A549 (cell line): ENCODE measurements at places on chromosomes 2 and 18.
A peak's percentile ranks its signal among the peaks of the same experiment; 100 is the strongest.

- DNase-seq, result no peak
These were observed 30.1 kb upstream of the ASB1 start for GRCh38 chr2:238396663-238397062.

DNA sequence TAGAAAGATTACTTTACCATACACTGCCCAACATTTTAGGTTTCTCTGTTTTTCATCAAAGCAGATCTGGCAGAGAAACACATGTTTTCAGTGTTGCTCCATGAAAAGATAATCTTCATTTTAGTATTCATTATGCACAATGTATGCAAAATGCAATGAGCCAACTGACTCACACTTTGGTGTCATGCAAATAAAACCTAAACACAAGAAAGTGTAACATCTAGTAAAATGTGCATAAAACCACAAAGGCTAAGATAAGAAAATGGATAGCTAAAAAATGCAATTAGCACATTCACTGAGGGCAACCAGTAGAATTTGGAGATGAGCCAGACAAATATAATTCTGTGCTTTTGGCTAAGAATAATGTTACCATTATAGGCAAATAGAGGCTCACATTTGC lies 203.5 kb upstream of the UBE2E3 start:
- no peak for DNase-seq

DNA sequence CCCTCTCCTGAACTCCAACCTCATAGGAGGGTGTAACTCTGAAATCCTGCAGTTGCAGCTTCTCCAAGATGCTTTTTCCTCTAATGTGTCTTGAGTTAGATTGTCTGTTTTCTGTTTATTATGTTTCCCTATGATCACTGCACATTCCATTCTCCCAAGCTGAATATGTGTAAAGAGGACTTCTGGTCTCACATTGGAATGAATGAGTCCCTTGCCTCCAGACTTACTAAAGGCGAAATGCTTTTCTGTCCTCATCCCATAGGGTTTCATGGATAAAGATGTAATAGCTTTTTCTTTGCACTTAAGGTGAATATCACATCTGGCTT lies 35.5 kb upstream of the CYP27A1 start:
- no peak for DNase-seq

- DNase-seq, result no peak
These were observed 13.2 kb downstream of the ZNF804A start for GRCh38 chr2:184611361-184612085.

- DNase-seq, result no peak
These were observed 48.1 kb upstream of the TBC1D8 start for GRCh38 chr2:101199251-101199791.

DNA sequence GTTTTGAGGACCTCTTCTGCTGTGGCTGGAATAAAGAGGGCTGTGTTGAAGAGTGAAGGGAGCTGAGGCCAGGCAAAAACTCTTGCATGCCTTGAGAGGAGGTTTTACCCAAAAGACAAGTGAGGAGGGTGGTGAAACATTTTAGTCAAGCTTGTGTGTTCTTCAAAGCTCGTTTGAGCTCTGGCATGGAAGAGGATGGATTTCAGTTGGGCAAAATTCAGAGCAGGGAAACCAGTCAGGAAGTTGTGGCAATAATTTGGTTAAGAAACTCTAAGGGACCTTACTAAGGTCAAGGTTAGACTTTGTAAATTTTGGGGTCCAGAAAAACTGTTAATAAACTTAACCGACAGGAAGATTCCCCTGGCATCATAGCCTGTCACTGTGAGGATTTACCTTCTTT lies 34.7 kb downstream of the SPTBN1 start:
- no peak for DNase-seq

GRCh38 chr2:236785611-236786057 lies 216.0 kb downstream of the ACKR3 start:
- DNase-seq, result no peak

GRCh38 chr2:211204456-211204855 lies 648.1 kb downstream of the CPS1 start:
- no peak for DNase-seq

DNA sequence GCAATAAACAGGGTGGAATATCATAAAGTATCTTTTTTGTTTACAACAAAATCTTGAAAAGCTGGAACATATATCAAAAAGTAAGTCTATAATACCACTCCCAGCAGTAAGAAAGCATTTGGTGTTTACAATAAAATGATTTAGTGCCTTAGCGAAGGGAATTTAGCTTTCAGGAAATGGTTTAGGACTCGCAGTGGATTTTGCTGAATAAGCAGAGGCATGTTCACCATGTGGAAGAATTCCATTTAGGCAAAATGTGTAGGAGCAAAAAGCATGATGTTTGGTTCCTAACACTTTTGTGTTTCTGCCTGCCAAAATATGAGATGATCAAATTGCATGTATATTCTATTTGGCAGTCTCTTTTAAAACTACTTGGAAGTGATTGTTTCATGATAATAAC lies 163.6 kb downstream of the AGPS start:
- DNase-seq, result no peak

- peak; percentile 95 for DNase-seq
These were observed 14.9 kb upstream of the ITPRID2 start for GRCh38 chr2:181876614-181877063.

DNA sequence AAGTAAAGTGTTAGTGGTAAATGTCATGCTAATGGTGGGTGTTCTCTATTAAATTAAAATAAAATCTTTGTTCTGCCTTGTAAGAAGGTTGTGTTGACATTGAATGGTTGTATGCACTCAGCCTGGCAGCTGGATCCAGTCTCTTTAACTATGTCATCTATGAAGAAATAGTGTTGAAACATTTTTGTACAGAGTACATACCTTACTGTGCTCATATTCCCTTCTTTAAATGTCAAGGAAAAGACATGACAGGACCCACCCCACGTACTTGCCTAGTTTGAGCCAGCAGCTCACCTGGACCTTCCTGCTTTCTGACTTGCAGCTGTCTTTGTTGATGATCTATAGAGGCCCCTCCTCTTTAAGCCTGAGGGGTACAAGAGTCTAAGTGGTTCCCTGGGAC lies 85.6 kb upstream of the ST3GAL5 start:
- DNase-seq, result no peak

DNA sequence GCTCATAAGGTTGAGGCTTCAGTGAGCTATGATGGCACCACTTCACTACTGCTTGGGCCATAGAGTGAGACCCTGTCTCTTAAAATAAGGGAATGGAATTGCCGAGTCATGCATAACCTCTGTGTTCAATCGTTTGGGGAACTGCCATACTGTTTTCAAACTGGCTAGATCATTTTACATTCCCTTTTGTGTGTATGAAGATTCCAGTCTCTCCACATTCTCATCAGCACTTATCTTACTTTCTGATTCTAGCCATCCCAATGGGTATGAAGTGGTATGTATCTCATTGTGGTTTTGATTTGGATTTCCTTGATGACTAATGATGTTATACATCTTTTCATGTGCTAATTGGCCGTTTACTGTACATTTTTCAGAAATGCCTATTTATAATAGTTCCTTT lies 23.7 kb downstream of the MARCHF7 start:
- DNase-seq, result no peak

- DNase-seq, result no peak
These were observed 8.9 kb upstream of the PDE1A start for GRCh38 chr2:182435754-182436153.

- DNase-seq, result no peak
These were observed 100.6 kb downstream of the MSH2 start for GRCh38 chr2:47503481-47504070.

DNA sequence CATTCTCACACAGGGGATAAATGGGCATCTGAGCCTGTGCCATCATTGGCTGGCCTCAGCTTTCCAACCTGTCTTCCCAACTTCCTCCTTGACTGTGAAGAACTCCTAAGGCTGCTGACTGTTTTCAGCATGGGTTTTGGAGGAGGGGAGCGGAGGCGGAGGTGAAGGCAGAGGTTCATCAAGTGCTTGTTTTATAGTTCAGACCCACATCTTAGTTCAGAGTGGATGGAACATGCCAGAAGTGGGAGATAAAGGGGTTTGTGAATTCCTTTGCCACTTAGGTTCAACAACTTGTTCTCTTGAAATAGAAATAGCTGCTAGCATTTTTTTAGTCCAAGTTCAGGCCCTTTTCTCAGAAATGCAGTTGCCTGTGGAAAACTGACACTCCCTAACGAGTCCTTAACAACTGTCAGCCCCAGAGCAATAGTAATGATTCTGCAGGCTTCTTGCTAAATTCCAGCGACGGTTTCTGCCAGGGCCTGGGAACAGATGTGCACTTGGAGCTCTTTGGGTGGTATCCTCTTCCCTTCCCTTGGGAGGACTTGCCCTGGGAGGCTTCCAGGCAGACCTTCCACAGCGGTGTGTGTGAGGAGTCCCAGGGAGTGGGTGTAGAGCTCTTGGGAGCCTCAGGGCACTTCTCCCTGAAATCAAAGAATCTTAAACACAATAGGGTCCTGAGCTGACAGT lies 30.1 kb upstream of the ITGA6 start:
- DNase-seq, result no peak

DNA sequence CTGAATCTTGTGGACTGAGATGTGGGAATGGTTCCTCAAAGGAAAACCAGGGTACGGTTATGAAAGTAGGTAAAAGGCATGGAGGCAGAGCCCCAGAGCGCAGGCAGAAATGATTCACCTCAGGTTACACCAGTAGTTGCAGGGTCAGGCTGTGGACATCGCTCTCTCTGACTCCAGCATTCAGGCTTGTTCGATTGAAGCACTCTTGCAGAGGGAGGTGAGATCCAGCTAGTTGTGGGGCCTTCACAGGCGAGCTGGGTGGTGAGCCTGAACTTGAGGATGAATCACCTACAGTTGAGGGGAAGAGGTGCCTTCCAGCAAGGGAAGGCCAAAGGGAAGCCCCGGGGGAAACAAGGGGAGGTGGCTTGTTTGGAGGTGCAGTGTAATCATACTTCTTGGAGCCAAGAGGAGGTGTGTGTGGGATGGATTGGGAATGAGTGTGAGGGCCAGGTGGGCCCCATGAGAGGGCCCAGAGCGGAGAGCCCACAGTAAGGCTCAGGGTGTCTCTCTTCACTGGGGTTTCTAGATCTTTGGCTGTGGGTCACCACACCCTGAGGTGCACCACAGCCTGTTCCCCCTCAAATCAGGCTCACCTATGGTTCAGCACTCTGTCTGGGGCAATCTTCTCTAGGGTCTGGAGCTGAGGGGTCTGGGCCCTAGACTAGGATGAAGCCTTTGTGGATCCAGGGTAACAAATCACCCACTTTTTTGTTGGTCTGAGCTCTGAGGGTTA lies 48.5 kb upstream of the MCFD2 start:
- DNase-seq, result no peak

GRCh38 chr2:29844713-29845326 lies 76.6 kb downstream of the ALK start:
- no peak for DNase-seq

GRCh38 chr2:61853086-61853846 lies 594 bp downstream of the FAM161A start:
- DNase-seq, result peak; percentile 79

DNA sequence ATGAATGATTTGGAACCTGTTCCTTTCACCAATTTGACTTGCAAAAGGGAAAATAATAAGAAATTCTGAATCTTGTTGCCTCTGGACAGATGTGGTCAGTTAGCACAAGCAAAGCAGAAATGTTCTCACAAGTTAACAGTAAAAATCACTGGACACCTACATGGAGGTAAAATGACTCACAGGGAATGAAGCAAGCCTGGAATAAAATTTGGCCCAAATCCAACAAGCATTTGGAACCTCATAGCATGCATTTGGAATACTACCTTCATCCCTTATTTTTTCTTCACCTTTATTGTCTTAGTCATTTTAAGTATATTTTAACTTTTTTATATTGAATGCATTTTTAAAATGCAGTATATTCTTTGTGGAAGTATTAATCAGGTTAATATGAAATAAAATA lies 602.9 kb downstream of the ARHGAP15 start:
- DNase-seq, result peak; percentile 4

DNA sequence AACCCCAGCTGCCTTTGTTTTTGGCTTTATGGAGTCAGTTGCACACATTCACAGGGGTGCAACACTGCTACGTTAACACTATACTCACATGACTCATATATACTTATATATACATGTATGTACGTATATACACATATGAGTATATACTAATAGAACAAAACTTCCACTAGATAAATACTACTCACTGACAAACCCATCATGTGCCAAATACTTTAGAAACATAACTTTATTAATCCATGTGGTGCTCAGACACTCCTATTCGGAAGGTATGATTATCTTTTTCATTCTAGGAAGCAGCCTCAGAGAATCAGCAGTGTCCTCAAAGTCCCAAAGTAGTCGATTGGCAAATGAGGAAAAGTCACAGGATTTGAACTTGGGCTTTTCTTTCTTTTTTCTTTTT lies 7.9 kb downstream of the PMAIP1 start:
- no peak for DNase-seq

GRCh38 chr18:39425172-39425850 lies 1859.7 kb upstream of the CELF4 start:
- DNase-seq, result no peak

DNA sequence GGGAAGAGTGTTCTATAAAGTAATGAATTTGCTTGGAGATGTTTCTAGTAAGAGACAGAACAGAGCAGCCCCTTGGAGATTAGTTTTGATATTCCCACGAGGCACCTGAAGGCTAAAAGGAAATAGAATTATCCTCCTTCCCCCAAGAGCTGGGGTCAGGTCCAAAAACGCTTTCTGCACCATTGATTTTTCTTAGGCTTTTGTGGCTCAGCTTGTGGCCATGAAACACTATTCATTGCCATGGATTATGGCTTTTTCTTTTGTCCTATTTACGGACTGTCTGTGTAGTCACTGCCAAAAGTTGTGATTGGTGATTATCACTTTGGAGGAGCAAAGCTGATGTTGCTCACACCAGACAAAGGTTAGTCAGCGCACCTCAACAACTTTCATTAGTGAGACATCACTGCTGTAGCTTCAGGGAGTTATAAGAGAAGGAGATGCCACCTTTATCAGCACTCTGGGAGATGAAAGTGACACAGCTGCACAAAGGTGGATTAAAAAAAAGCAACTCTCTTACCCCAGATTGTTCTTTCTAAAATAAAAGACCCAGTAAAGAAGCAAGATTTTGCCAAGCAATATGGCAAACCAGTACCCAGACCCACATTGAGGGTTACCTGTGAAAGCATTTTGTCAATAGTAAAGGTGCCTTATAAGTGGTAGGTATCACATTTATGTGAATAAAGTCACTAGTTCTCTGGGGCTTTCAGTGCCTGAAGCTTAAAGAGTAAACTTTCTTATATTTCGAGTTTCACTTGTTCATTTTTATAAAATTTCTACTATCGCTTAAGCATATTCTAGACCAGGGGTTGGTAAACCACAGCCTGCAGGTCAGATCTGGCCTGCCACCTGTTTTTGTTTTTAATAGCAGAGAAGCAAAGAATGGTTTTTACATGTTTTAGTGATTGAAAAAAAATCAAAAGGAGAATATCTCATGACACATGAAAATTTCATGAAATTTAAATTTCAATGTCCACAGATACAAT lies 10.6 kb downstream of the CXCR4 start:
- DNase-seq, result no peak

GRCh38 chr2:145775591-145775990 lies 1255.7 kb upstream of the ZEB2 start:
- no peak for DNase-seq

DNA sequence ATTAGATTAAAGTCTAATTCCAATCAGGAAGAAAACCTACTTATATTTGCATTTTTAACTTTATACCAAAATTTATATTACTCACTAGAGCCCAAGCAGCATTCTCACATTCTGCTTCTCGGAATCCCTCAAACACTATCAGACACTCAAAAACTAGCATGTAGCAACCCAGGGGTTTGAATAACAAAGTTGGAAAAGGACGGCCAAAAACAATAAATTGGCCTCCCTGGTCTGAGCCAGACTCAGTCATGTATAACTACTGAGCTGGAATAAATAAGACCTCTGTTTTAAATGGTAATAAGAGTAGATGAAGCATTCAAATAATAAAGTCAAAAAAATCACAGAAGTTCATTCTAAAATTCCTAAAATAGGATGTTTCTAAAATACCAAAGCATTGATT lies 290.9 kb downstream of the IRS1 start:
- no peak for DNase-seq

- DNase-seq, result no peak
These were observed 16.8 kb upstream of the SMAD4 start for GRCh38 chr18:51013259-51013658.
